ENCODE measurements at places on chromosomes 1 and 21.
A peak's percentile ranks its signal among the peaks of the same experiment; 100 is the strongest.

- no peak for DNase-seq
- H3K4me3 ChIP-seq, result no peak overlapping the region
- H3K27ac ChIP-seq, result no peak overlapping the region
- no peaks in the 10 kb centered on the region for H3K4me1 ChIP-seq
- no peaks in the 10 kb centered on the region for H3K36me3 ChIP-seq
- H3K27me3 ChIP-seq, result no peaks in the 10 kb centered on the region
Observed at GRCh38 chr1:42735477-42736105, 4.4 kb downstream of the CLDN19 start.

GRCh38 chr21:45377325-45377709 is 27.6 kb upstream of the COL18A1 start:
- H3K27ac ChIP-seq, result peak overlapping the region; percentile 85
- no peaks in the 10 kb centered on the region for H3K27me3 ChIP-seq
- no peaks in the 10 kb centered on the region for H3K36me3 ChIP-seq

DNA sequence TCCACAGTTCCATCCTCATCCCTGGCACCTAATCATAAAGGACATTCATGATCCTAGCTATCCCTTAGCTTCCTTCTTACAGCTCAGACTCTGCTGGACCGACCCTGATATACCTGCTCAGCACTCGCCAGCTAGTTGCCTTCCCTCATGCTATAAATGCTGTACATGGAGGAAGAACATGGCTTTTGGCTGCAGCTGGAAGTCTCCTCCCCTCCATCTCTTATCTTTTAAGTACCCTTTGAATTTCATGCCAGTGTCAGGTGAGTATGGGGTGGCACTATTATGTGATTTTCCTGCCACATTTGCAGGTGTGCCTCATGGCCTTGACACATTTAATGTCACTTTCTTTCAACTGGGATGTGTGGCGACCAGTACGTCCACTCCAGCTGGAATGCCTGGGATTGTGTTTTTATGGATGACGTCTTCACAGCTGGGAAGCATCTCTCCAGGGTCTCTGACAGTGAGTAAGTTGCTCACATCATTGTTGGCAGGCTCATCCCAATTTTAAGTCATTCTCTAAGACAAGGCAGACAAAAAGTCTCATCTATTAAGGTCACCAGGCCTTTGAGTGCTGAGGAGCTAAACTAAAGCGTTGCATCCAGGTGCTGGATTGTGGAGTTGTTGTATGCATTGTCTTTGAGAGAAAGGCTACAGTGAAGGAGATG is 43.4 kb downstream of the RUNX1 start:
- no peak overlapping the region for H3K4me3 ChIP-seq
- H3K36me3 ChIP-seq, result no peaks in the 10 kb centered on the region
- H3K27ac ChIP-seq, result no peak overlapping the region
- no peak for DNase-seq

- H3K4me1 ChIP-seq, result no peaks in the 10 kb centered on the region
- no peak for DNase-seq
- no peaks in the 10 kb centered on the region for H3K36me3 ChIP-seq
- no peak overlapping the region for H3K4me3 ChIP-seq
- H3K27me3 ChIP-seq, result no peaks in the 10 kb centered on the region
Observed at GRCh38 chr1:76237211-76237610, 162.7 kb downstream of the ST6GALNAC3 start.

DNA sequence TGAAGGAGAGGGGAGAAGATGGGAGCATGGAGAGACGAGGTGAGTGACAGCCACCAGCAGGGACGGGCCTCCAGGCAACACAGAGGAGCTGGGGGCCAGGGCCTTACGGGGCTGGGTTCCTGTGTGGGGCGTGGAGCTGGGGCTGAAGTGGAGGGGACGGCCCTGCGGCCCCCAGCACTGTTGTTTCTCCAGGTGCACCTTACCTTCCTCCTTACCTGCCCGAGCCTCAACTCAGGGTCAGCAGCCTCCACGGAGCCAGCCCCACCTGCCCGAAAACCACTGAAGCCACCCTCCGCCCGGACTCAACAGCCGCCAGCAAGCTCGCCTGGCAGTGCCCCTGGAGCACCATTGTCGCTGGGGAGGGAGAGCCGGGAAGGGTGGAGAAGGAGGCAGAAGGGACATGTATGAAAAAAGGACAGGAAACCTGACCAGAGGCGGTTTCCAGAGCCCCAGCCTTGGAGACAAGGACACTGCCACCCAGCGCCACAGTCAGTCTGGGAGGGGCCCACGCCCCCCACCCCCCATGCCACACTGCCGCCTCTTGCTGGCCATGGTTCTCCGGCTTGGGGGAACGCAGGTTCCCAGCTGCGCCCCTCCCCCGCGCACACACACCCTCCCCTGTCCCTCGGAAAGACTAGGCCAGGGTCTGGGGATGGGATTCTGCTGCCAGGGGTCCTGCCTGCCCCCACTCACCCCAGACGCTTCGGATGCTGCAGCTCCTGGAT is 10.6 kb downstream of the PLA2G2F start:
- H3K27me3 ChIP-seq, result no peaks in the 10 kb centered on the region
- DNase-seq, result no peak
- no peak overlapping the region for H3K4me3 ChIP-seq
- no peak overlapping the region for H3K27ac ChIP-seq
- H3K36me3 ChIP-seq, result no peaks in the 10 kb centered on the region

GRCh38 chr1:109929588-109930251 is 19.1 kb downstream of the CSF1 start:
- H3K4me3 ChIP-seq, result no peak overlapping the region
- peaks cover 61% of the 10 kb centered on the region for H3K36me3 ChIP-seq
- peaks cover 17% of the 10 kb centered on the region for H3K4me1 ChIP-seq
- no peak overlapping the region for H3K27ac ChIP-seq

- H3K27ac ChIP-seq, result no peak overlapping the region
- no peaks in the 10 kb centered on the region for H3K27me3 ChIP-seq
- H3K36me3 ChIP-seq, result no peaks in the 10 kb centered on the region
- DNase-seq, result no peak
- H3K4me3 ChIP-seq, result no peak overlapping the region
Observed at GRCh38 chr1:54772951-54773350, 8.6 kb upstream of the PARS2 start.

- H3K4me1 ChIP-seq, result no peaks in the 10 kb centered on the region
- no peaks in the 10 kb centered on the region for H3K27me3 ChIP-seq
- no peak for DNase-seq
- H3K27ac ChIP-seq, result no peak overlapping the region
- no peaks in the 10 kb centered on the region for H3K36me3 ChIP-seq
Observed at GRCh38 chr1:95957748-95958147, 723.7 kb downstream of the RWDD3 start.

GRCh38 chr1:77725706-77726105 is 33.9 kb downstream of the USP33 start:
- H3K36me3 ChIP-seq, result peaks cover 75% of the 10 kb centered on the region
- H3K27me3 ChIP-seq, result no peaks in the 10 kb centered on the region
- no peak overlapping the region for H3K4me3 ChIP-seq
- H3K4me1 ChIP-seq, result no peaks in the 10 kb centered on the region
- H3K27ac ChIP-seq, result no peak overlapping the region

DNA sequence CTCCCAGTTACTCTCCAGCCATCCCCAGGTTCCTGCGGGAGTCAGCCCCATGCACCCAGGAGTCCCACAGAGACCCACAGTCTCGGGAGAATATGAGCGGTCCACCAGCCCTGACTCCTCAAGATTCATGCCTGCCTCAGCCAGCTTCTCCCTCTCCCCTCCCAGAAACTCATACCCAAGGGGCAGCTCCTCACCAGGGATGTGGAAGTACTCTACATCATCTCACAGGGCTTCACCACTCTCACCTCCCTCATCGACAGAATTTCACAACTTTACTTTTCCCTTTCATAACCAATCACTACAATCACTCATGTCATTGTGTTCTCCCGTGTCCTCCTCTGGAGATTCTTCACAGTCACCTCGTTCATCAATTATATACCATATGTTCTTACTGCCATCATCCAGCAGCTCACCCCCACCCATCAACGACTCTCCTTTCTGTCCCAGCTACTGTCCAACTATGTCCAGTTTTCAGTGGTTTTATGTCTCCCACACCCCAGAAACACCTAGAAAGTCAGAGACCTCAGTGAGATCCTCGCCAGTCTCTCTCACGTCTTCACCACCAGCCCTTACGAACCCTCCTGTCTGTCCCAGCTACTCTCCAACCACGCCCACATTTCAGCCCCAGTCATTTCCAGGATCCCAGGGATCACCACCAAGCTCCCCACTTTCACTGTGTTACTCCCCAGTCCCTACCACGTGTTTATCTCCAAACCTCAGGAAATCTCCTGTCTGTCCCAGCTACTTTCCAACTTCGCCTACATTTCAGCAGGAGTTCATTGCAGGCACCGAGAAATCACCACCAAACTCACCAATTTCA is 1530.1 kb upstream of the TPTE start:
- no peak overlapping the region for H3K27ac ChIP-seq
- no peaks in the 10 kb centered on the region for H3K27me3 ChIP-seq
- no peaks in the 10 kb centered on the region for H3K36me3 ChIP-seq
- H3K4me3 ChIP-seq, result no peak overlapping the region
- H3K4me1 ChIP-seq, result no peaks in the 10 kb centered on the region
- DNase-seq, result no peak

Data from SJSA1 (cell line).